Fibroblast of lung (primary cell): ENCODE measurements at places on chromosomes 4 and X. TPM values are rescaled to one million over a fixed set of nuclear protein-coding genes. Genes with fewer than 3 reads are reported as not detected.

FOXP3 gene
- total RNA-seq = under 0.01 TPM in 1 of 2 replicates, not detected in the other

SLC16A2 gene
- total RNA-seq = 5.6 and 7.8 TPM in 2 replicates

JCHAIN gene
- 14.1 and 28.7 TPM in 2 replicates for total RNA-seq

MAML3 gene
- total RNA-seq = 2.0 and 2.1 TPM in 2 replicates

UGT2B15 gene
- total RNA-seq = not detected in 2 replicates

TEX13B gene
- total RNA-seq = not detected in 2 replicates

ERVMER34-1 gene
- under 0.01 TPM in 2 replicates for total RNA-seq

SLITRK4 gene
- total RNA-seq = under 0.01 and 0.99 TPM in 2 replicates

GASK1B gene
- 18.2 and 23.6 TPM in 2 replicates for total RNA-seq

ADGRL3 gene
- under 0.01 and 0.26 TPM in 2 replicates for total RNA-seq

AMOT gene
- 4.4 and 6.8 TPM in 2 replicates for total RNA-seq

XAGE3 gene
- not detected in 2 replicates for total RNA-seq

GAGE12D gene
- total RNA-seq = not detected in 2 replicates

RTL9 gene
- total RNA-seq = under 0.01 and 0.17 TPM in 2 replicates

SPRY1 gene
- 14.9 and 21.3 TPM in 2 replicates for total RNA-seq

FGFBP1 gene
- total RNA-seq = not detected in 2 replicates

VCX3B gene
- total RNA-seq = not detected in 2 replicates

CACNA1F gene
- 0.17 and 0.26 TPM in 2 replicates for total RNA-seq

SCFD2 gene
- total RNA-seq = 12.3 and 23.1 TPM in 2 replicates

ZNF718 gene
- total RNA-seq = 2.6 and 4.8 TPM in 2 replicates

PDGFRA gene
- 350 and 363 TPM in 2 replicates for total RNA-seq

ZAR1 gene
- total RNA-seq = not detected in 2 replicates

ATOH1 gene
- total RNA-seq = not detected in 2 replicates

FABP2 gene
- total RNA-seq = not detected in 2 replicates

HSD17B10 gene
- total RNA-seq = 41.6 and 46.0 TPM in 2 replicates

CT55 gene
- total RNA-seq = not detected in 2 replicates

SLC25A14 gene
- 8.0 and 11.2 TPM in 2 replicates for total RNA-seq

ETDB gene
- not detected in 2 replicates for total RNA-seq

CASK gene
- total RNA-seq = 57.0 and 78.3 TPM in 2 replicates

DCHS2 gene
- total RNA-seq = under 0.01 TPM in 1 of 2 replicates, not detected in the other

UFSP2 gene
- 43.1 and 50.3 TPM in 2 replicates for total RNA-seq

LIAS gene
- 8.0 and 8.6 TPM in 2 replicates for total RNA-seq

IL2RG gene
- not detected in 2 replicates for total RNA-seq

HMX1 gene
- total RNA-seq = not detected in 2 replicates

ABRAXAS1 gene
- total RNA-seq = 22.0 and 27.2 TPM in 2 replicates

NSG1 gene
- total RNA-seq = under 0.01 and 0.17 TPM in 2 replicates

FGF13 gene
- total RNA-seq = 4.6 and 9.6 TPM in 2 replicates

BRS3 gene
- not detected in 2 replicates for total RNA-seq

FHDC1 gene
- 0.26 and 0.33 TPM in 2 replicates for total RNA-seq

GPAT3 gene
- 2.1 and 4.1 TPM in 2 replicates for total RNA-seq

NXF2 gene
- not detected in 2 replicates for total RNA-seq

SYNPO2 gene
- 12.6 and 40.1 TPM in 2 replicates for total RNA-seq
